Effector CD4-positive, alpha-beta T cell (primary cell): ENCODE measurements at places on chromosomes 3 and 15.
A peak's percentile ranks its signal among the peaks of the same experiment; 100 is the strongest.

DNA sequence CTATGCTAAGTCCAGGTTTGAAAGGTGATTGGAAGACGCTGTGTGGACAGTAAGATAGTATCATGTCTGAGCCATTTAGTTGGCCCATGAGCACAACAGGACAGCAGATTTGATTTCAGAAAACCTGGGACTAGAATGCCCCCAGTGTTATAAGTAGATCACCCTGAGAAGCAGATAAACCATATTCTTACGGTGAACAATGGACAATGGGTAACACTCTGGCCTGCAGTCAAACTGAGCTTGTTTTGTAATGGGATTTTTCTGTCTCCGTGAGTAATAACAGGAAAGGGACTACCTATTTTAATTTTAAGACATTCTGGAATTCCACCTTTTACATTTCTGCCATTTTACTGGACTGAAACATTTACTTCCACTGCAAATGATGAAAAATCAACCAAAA lies 71.5 kb downstream of the LDHAL6B start:
- no peak for DNase-seq

- peak; percentile 36 for DNase-seq
These were observed 68.4 kb upstream of the TNFAIP8L3 start for GRCh38 chr15:51162865-51163762.

DNA sequence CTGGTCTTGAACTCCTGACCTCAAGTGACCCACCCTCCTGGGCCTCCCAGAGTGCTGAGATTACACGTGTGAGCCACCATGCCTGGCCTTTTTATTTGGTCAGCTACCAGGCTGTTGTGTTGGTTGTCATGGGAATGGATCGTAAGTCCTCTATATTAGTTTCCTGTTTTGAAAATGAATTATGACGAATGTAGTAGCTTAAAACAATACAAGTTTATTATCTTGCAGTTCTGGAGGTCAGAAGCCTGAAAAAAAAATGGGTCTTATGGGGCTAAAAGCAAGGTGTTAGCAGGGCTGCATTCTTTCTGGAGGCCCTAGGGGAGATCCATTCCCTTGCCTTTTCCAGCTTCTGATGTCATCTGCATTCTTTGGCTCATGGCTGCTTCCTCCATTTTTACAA lies 25.1 kb upstream of the HERC1 start:
- no peak for DNase-seq

GRCh38 chr3:24551626-24552025 lies 57.0 kb upstream of the THRB start:
- DNase-seq, result no peak

- DNase-seq, result no peak
These were observed 38.7 kb upstream of the ATOSA start for GRCh38 chr15:52717924-52718323.

GRCh38 chr15:52133510-52134220 lies 21.1 kb upstream of the BCL2L10 start:
- DNase-seq, result no peak

DNA sequence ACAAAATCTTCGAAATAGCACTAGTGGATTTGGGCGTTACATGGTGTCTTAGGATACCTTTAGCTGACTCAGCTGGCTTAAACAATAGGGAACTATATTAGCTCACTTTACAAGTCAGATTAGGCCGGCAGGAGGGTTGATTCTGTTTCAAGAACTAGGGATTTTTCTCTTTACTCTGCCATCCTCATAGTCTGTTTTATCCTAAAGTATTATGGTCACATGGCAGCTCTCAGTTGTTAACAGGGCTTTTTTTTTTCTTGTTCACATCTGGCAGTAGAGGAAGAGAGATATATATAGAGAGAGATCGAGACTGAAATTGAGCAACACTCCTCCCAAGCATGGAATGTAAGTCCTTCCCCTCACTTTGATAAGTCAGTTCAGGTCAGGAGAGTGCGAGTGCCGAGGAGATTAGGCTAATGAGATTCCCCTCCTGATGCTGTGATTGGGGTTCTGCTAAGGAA lies 32.9 kb downstream of the CHP1 start:
- no peak for DNase-seq

DNA sequence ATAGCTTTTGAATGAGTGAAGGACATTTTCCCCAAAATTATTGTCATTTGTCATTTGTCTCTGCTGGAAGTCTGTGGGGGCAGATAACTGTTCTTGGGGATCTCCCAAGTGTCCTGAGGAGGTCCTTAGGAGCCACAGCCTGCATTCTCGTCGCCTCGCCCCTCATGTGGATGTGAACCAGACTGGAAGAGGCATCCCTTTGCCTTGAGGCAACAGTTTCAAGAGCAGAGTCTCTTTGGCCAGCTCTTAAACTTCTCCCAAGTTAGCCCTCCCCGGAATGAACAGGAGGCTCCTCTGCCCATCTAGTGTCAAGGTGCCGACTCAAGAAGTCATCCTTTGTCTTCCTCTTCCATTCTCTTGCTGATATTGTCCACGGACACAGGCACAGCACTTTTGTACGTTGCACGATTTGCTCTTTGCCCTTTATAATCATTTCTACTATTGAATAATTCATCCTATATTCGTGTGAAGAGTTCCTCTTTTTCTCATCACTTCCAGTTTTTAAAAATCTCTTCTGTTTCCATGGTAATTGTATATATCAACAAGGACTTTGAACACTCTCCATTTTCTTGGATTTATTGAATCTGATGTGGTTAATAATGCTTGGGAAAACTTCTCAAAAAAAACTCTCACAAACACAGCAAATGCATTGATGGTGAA lies 40.8 kb upstream of the CD47 start:
- DNase-seq, result no peak

DNA sequence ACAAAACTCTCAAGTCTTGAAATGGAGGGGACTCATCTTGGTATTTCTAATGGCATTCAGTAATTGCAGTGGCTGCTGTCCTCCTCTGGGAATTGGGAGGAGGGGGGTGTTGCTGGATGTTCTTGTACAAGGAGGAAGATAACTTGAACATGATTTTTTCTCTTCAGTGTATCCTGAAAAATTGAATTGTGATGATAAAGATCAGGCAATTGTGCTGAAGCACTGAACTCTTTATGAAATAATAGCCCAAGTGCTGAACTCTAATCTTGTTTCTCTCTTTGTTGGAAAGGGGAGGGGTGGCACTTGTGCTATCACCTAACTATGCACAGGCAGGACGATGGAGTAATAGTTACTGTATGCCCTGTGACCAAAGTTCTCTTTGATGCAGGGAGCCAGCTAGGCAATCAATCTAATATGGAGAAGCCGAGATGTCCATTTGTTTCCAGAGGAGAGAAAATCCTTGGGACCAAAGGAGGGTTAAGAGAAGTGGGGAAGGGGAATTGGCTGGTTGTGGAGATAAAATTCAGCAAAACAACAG lies 68.1 kb upstream of the ATP2C1 start:
- no peak for DNase-seq

DNA sequence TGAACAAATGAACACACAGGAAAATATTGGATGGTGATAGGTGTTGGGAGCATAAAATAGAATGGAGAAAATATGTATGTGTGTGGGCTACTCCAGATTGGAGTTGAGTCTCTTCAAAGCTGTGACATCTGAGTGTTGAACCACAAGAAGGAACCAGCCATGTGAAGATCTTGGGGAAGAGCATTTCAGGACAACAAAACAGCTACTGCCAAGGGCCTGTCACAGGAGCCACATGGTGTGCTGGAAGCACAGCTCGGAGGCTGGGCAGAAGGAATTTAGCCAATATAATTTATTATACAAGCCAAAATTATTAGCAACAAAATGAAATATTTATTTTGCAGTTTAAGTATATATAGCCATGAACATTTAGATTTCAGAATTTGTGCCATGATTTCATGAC lies 108.3 kb upstream of the FGF7 start:
- no peak for DNase-seq

- no peak for DNase-seq
These were observed 34.7 kb downstream of the HMCES start for GRCh38 chr3:129313415-129313664.

GRCh38 chr3:128266453-128266852 lies 113.2 kb downstream of the EEFSEC start:
- no peak for DNase-seq

DNA sequence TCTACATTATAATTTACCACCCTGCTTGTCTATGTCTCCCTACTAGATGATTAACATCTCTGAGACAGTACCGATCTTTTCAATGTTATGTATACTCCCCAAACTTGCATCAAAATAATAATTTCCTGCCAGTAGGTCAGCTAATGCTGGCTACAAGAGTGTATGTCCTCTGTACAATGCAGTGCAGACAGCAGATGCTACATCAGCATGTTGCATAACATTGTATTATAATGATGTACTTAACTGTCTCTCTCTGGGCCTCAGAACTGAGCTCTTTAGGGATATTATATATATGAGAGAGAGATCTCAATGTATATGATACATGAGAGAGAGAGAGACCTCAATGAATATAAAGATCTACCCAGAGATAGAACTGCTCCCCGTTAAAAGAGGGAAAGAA lies 456.6 kb downstream of the SHQ1 start:
- DNase-seq, result no peak

GRCh38 chr15:82039871-82040270 lies 5.9 kb downstream of the MEX3B start:
- DNase-seq, result no peak
